ENCODE measurements at places on chromosomes 6 and 20.

DNA sequence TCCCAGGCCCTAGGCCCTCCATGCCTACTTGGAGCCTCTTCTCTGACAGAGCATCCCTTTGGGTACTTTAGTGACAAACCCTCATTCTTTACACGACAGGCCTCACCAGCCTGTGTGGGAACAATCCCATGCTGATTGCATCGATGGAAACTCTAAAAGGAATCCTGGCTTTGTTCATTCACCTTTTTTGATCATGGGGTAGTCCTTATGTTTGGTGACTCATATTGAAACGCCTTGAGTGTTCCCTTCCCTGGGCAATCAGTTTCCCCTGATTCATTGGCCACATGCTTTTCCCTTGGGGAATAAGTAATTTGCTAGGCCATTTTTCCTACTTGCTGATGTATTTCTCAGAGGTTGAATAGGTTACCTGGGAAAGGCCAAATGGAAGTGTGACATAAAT, 14.7 kb upstream of the TNFAIP3 start:
- peak; percentile 62 for DNase-seq

GRCh38 chr6:131197716-131198115, 62.4 kb downstream of the AKAP7 start:
- no peak for DNase-seq

DNA sequence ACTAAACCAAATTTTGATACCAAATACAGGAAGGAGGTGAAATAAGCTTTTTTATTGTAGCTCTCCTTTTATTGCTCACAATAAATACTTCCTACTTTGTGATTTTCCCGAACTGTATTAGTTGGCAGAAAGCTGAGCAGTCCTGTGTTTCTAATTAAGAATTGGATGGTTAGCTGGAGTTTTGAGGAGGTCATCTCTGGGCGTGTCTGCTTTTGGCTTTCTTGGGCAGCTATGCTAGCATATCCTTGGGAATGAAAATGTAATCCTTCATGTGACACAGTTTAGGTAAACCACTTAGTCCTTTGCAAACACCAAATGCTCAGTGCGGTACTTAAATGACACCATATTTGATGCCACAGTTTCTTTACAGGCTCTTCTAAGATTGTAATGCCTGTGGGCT, 67.5 kb downstream of the MTHFD1L start:
- DNase-seq: peak; percentile 75

DNA sequence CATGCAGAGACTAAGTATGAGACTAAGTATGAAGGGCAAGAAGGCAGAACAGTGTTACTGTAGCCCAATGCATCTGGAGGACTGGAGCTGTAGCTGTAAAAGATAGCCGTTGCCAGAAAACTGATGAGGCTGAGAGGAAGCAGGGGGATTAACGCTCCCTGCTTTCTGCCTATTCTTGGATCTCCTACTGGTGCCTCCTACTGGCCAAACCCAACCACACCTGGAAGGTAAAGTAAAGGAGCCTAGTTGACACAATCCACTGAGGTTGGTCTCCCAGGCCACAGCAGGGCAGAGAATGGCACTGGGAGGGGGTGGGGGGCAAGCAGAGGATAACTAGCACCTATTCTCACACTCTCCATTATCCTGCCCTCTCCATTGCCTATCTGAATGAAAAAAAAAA, 105.0 kb upstream of the MRPS10 start:
- no peak for DNase-seq

DNA sequence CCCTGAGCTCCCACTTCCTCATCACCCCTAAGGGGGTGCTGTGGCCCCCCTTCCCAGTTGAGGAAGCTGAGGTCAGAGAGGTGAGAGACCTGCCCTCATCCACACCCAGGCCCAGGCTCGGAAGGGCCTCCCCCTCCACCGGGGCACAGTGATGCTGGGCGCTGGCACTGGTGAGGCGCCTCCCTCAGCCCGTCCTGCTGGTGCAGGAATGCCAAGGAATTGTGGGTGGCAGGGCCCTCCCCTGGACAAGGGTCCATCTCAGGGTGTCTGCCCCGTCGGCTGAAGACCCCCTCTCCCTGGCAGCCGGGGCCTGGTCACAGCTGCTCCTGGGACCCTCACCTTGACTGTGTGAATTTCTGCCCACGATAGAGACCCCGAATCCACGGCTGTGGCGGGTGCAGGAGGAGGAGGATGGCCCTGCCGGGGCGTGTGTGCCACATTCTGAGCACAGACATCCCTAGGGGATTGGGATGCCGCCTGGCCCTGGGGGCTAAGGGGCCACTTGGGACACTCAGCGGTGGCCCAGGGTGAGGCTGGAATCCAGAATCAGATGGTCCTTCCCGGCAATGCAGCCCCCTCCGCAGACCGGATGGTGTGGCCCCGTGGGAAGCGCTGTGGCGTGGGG, 70.2 kb upstream of the GATA5 start:
- no peak for DNase-seq

GRCh38 chr6:141550471-141550870, 582.3 kb upstream of the GJE1 start:
- no peak for DNase-seq

- DNase-seq: no peak
These were observed 15.3 kb upstream of the C6orf58 start for GRCh38 chr6:127561660-127562059.

DNA sequence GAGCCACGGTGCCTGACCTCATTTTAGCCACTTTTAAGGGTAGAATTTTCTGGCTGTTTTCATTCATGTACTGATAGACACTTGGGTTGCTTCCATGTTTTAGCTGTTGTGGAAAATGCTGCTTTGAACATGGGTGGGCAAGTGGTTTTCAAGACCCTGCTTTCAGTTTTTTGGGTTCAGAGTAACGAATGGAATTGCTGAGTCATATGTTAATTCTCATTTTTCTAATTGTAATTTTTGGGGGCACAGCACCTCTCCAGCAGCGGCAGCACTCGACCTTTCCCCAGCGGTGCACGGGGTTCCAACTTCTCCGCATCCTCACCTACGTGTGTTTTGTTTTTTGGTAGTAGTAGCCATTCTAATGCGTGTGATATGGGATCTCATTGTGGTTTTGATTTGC, 5.4 kb downstream of the NQO2 start:
- DNase-seq: no peak

GRCh38 chr20:36606158-36607066, 833 bp downstream of the RAB5IF start:
- peak; percentile 24 for DNase-seq

DNA sequence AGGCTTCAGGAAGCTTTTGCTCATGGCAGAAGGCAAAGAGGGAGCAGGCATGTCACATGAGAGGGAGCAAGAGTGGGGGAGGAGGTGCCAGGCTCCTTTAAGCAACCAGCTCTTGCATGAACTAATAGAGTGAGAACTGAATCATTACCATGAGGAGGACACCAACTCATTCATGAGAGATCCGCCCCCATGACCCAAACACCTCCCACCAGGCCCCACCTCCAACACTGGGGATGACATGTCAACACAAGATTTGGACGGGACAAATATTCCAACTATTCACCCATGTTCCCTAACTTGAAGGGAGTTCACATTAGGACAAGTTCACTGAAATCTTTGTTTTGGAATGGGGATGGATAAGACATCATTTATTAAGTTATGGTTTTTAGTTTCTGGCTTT, 155.2 kb upstream of the ESR1 start:
- no peak for DNase-seq

DNA sequence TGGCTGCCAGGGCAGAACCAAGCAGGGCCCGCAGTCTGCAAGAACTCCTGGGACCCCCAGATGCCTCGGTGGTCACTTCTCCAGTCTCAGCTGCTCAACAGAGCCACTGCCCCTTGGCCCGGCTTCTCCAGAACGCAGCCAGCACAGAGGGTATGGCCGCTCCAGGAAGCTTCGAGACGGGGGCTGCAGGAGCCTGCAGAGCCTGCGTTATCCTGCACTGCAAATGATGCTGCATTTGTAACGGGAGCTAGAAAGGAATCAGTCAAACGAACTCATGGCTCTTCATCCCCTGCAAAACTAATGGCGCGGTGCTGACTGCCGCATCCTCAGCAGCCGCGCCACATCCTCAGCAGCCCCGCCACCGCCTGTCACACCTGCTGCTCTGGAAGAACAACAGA, 254.9 kb downstream of the TAF4 start:
- DNase-seq: no peak

- peak; percentile 66 for DNase-seq
These were observed at the start of gene TPD52L1 for GRCh38 chr6:125153391-125154117. Gene TPD52L1 (plus strand): TSS chr6:125153773. CDS start chr6:125153952, 179 bp downstream.

DNA sequence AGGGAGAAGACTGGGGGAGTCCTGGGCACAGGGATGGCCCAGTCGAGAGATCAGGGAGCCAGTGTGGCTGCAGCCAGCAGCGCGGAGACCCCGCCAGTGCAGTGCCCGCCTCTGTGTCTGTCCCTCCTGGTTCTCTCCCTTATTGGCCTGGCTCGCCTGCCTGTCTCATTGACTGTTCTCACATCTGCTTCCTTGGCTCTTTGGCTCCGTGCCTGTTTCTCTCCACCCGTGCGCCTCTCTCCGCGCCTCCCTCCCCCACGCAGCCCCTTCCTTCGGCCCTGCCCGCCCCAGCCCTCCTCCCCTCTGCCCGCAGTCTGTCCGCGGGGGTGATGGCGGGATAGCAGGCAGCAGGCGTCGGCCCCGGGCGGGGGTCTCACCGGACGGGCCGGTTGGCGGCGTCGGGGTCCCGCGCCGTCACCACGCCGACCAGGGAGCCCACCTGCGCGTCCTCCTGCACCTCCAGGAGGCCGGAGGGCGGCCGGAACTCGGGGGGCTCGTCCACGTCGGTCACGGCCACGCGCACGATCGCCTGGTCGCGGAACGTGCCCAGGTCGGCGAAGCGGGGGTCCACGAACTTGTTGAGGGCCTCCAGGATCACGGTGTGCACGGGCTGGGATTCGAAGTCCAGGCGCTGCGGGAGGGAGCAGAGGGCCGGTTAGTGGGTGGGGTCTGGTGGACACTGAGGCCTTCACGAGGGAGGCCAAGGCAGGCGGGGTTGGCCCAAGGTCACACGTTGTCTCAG, 92.0 kb downstream of the CD40 start:
- no peak for DNase-seq

GRCh38 chr6:12363651-12364381, 73.7 kb downstream of the EDN1 start:
- DNase-seq: no peak

DNA sequence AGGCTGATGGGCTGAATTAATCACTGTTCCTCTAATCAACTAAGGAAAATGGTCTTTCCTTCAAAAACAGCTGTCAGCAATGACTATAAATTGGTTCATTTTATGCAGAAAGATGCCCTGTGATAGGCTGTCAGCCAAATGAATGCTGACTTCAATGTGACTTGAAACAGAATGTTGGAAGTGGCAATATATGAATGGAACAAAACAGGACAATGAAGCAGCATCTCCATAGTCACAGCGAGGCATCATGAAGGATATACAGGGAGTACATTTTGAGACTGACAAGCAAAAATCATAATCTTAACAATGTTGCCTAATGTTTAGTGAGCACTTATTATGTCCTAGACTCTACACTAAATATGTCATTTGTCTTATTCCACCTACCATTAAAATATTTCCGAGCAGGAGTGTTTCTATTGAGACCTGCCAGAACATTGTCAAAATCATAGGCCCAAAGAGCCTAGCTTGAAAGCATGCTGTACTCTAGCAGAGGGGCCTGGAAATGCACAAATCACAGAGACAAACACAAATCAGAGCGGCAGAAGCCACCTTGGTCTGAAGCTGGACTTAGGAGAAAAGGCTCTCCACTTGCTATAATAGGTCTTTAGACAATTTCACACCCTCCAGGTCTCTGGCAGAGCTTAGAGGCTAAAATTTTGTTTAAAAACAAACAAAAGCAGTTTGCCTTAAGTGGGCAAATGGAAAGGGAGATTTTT, 63.3 kb downstream of the FAM50B start:
- DNase-seq: no peak

GRCh38 chr20:19129306-19129705, 83.1 kb upstream of the SLC24A3 start:
- DNase-seq: no peak

- DNase-seq: no peak
These were observed 46.0 kb upstream of the TOP1 start for GRCh38 chr20:40982415-40983145.

DNA sequence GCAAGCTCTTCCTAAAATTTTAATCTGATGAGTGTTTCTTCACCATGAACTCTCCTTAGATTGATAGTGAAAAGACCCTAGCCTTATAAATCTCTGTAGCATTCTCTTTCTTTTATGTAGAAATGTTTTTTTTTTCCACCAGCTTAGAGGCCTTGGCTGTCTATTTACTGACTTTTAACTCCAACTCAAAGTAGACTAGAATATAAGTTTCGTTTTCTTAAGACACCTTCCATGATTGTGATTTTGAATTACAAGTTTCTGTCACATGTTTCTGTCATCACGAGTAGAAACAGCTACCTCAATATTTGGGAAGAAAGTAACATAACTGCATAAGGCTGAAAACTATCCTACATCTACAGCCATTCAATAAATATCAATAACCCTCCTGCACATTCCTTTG, 17.8 kb downstream of the ADGRF4 start:
- no peak for DNase-seq

GRCh38 chr6:14083751-14084150, 33.8 kb upstream of the CD83 start:
- no peak for DNase-seq

DNA sequence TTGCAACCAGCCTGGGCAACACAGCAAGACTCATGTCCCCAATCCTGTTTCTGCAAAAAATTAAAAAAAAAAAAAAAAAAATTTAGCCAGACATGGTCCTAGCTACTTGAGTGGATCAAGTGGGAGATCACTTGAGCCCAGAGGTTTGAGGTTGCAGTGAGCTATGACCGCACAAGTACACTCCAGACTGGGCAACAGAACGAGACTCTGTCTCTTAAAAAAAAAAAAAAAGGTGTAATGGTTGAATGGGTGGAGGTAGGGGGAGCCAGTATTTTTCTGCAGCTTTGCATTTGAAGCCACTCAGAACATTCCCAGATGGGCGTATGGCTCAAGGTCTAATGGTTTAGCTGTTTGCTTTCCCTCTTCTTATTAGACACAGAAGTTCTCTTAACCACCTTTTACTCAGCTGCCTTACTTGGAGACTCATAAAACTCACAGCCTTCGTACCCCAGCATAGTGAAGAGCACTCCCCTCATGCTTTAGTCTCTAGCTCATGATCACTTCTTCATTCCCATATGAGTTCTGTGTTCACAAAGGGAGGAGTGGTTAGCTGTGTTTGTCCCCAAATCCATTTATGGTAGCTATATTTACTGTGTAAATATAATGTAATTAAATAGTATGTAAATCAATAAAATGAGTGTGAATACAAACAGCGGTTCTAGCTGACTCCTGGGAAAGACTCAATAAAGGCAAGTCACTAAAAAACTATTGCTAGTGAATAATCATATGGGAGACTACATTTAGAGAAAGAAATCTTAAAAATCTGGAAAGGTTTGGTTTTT, 9.0 kb downstream of the FKBP1A start:
- no peak for DNase-seq

GRCh38 chr6:65004283-65004682, 702.7 kb downstream of the EYS start:
- no peak for DNase-seq

- DNase-seq: no peak
These were observed 5.6 kb downstream of the SPATA2 start for GRCh38 chr20:49909499-49910339.

- DNase-seq: no peak
These were observed 45.1 kb upstream of the TBC1D7 start for GRCh38 chr6:13373488-13373886.
